ENCODE measurements at places on chromosomes 11 and 22. TPM values are rescaled to one million over a fixed set of nuclear protein-coding genes. Genes with fewer than 3 reads are reported as not detected.

The C11orf97 gene
- not detected for total RNA-seq

DNA sequence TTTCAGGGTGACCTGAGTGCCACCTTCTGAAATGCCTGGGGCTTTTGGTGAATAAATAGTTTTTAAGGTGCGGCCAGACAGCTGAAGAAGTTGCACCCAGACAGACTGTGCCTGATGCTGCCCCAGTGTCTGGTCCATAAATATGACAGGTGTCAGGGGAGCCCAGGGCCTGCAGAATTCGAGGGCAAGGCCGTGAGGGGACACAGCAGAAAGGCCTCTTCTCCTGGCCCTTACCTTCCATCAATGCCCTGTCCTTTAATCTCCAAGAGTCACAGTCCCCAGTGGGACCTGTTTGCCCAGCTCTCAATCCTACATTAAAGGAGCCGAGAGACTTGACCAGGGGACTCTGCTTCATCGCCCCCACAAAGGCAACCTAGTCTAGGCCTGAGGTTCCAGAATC, 45.7 kb downstream of the NAT10 start:
- DNase-seq = no peak

DNA sequence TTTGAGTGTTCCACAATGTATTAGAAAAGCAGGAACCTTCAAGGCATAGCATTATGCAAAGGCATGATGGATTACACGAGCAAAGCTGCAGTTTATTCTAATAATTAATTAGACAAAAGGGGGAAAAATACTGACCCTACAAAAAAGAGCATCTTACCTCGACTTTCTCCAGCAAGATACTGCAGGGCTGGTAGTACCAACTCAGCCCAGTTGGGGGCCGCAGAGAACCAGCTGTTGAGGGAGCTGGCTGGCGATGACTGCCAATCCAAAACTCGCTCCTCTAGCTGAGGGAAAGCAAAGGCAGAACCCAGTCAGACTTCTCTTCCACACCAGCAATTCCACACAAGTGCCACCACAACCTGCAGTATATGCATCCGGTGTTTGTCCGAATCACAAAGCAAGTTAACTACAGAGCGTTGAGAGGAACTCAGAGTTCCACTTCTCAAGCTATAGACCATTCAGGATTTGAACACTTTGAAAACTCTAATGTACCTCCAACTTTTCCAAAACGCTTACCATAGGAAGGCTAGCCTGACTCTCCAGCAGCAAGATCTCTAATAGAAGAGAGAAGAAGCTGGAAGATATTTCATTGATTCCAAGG, 13.7 kb downstream of the NFRKB start:
- no peak for DNase-seq

DNA sequence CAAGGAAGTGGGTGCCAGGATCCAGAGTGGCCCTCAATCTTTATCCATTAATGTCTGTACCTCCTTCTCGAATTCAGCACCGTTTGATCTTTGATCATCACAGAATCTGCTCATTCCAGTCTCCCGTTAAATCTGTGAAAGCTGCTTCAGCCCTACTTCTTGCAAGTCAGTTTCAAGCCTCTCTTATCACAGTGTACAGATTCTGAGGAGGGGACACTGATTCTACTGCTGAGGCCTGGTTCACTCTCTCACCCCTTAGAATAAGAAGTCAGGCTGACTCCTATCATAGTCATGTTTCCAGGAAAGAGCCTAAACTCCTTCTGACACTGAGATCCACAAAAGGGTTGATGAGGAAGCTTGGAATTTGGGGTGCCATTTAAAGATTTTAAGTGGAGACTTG, 39.0 kb downstream of the MAML2 start:
- no peak for DNase-seq

DNA sequence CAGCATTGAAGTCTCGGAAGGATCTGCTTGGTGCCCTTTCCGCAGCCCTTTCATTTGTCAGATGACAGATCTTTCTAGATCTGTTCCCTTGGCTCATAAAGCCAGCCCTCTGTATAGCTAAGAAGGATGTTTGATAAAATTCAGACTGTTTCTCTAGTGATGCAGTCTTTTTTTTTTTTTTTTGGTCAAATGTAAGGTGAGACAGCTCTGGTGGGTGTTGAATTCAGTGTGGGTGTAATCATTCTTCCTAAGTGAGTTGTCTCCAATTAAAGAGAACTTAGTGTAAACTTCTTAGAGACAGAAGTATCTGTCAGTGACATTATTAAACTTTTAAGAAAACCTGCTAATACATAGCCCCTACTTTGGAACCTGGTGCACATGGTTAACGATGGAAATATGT, 53.3 kb downstream of the AAMDC start:
- no peak for DNase-seq

GRCh38 chr11:65863889-65864705, 3.9 kb downstream of the MUS81 start:
- no peak for DNase-seq

GRCh38 chr11:100682247-100682969, 4.7 kb upstream of the ARHGAP42 start:
- DNase-seq = no peak
